Kidney tubule cell (primary cell): ENCODE measurements at places on chromosomes 11 and 22.

GRCh38 chr11:119782739-119783072 is 53.7 kb upstream of the NECTIN1 start:
- DNase-seq, result no peak

GRCh38 chr22:42929838-42930155 is 72.7 kb upstream of the ARFGAP3 start:
- no peak for DNase-seq

- DNase-seq, result peak; percentile 73
Observed at GRCh38 chr11:80182901-80183300, 742.1 kb upstream of the TENM4 start.

DNA sequence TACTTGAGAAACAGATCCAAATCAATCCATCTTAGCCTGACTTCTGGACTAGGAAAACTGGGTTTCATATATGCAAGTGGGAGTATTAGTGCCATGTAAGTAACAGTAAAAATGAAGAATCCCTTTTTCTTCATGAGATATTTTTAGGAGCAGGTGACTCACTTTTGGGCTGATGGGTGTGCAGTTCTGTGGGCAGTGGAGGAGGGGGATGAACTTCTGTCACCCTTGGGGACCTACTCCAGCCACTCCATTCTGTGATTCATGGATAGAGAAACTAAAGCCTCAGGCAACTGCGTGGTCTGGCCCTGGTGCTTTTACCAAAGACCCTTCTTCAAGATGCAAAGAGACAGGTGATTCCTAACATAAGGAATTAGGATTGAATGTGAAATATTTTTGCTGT is 208.6 kb upstream of the NARS2 start:
- no peak for DNase-seq

DNA sequence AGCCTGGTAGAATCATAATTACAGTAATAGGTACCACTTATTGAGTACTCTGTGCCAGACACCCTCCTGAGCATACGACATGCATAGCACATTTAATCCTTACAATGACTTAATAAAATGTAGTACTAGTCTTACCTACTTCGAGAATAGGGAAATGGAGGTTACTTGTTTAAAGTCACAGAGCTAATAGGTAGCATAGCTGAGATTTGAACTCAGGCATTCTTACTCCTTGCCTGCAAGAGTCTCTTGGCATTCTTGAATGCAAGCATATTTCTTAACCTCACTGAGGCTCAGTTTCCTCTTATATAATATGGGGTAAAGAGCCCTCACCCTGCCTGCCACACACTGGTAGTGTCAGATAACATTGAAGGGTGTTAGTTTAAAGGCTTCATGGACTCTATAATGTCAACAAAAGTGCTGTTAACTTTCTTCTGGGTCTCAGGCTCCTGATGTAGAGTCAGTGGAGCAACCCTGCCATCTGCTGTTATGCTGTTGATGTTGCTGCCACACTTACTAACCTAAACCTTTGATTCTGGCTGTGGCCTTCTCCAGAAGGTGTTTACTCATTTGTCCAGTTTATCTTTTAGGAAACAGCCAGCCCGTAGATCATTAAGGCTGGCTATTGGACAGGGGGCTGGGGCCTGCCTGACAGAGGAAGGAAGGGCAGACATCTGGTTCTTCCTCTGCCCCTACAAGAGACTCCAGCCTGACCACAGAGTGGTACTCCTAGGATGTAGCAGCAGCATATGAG is 18.9 kb downstream of the LIMK2 start:
- peak; percentile 37 for DNase-seq

GRCh38 chr11:69657911-69658625 is 17.1 kb downstream of the LTO1 start:
- DNase-seq, result no peak

- DNase-seq, result no peak
Observed at GRCh38 chr11:335779-336658, 15.4 kb upstream of the IFITM3 start.

DNA sequence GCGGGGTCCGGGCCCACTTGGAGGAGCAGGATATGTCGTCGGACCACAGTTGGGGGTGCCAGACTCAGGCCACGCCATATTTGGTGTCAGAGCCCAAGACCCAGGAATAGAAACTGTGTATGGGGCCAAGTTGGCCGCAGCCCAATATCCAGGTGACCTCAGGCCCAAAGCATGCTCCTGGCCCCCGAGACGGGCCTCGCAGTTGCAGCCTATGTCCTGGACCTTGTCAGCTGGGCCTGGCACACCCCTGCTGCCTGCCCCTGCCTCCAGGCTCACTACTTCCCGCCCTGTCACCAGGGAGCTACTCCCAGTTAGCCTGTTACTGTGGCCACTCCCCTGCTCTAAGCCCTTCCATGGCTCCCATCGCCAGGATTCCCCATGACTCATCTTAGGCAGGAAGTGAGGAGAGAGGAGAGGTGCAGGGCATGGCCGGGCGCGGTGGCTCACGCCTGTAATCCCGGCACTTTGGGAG is 23.1 kb downstream of the A4GALT start:
- DNase-seq, result peak; percentile 95

DNA sequence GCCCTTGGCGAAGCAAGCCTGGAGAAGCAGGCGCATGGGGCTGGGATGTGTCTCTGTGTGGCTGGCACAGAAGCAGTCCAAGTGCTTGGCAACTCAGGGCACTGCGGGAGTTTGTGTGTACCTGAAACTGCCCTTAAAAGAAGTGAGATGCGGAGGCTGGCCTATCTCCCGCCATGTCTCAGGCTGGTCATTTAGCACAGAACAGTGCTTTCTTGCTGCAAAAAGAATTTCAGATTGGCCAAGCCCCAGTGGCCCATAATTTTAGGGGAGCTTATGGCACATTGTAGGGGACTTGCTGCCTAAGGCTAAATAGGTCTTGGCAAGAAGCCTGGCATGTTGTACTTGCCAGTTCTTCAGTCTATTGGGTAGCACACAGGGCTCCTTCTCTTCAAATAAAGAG is 16.4 kb downstream of the EHF start:
- DNase-seq, result no peak

GRCh38 chr11:10641177-10641911 is 52.2 kb downstream of the IRAG1 start:
- DNase-seq, result no peak

GRCh38 chr11:104995001-104995408 is 26.6 kb upstream of the CASP4 start:
- DNase-seq, result no peak
